ENCODE measurements at places on chromosomes 6 and 20.

GRCh38 chr6:52834481-52834880 lies 6.1 kb downstream of the GSTA5 start:
- DNase-seq: no peak

- DNase-seq: no peak
Measured at GRCh38 chr6:143896126-143896860, 32.0 kb downstream of the ZC2HC1B start.

DNA sequence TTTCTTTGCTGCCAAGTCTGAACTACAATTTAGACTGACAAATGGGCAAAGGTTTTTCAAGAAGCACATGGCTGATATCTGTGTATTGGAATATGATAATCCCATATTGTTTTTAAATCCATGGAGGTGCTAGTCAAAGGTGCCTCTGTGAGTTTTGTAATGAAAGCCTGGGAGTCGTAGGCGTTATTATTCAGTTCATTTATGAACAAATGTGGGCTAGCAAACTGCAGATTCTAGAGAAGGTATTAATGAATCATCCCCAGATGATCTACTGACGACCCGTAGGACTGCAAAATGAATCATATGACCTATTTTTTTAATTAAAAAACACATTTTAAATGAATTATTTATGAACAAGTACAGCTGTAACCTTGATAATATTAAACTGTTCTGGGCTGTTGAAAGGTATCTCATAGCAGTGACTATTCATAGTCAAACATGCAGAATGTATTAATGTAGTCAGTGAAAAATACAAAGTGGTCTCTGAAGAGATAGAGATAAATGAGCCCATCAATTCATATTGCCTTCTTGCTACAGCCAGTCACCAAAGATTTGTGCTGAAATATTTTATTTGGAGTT lies 1317.8 kb upstream of the MAP3K7 start:
- no peak for DNase-seq

DNA sequence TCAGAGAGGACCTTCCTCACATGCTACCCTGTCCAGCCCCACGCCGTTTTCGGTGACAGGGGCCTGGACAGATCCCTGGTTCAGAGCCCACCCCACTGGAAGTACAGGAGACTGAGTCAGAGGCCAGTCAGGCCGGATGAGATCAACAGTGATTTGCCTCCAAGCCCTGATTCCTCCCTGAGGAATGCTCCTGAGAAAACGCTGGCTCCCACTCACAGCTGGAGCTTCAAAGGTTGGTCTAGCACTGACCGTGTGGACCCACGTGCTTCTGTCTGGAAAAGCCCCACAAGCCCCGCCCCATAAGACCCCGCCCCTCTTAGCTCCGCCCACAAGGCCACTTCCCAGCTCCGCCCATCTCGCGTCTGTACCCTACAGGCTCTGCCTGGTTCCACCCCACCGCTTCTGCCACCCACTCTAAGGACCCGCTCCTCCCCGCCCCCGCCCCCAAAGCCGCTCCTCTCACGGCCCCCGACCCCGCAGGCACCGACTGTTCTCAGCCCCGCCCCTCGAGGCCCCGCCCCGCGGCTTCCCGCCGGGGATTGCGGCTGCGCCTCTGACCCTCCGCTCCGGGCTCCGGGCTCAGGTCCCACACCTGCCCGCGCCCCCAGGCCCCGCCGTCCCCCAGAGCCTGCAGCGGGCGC lies 64.9 kb upstream of the BHLHE23 start:
- DNase-seq: no peak

DNA sequence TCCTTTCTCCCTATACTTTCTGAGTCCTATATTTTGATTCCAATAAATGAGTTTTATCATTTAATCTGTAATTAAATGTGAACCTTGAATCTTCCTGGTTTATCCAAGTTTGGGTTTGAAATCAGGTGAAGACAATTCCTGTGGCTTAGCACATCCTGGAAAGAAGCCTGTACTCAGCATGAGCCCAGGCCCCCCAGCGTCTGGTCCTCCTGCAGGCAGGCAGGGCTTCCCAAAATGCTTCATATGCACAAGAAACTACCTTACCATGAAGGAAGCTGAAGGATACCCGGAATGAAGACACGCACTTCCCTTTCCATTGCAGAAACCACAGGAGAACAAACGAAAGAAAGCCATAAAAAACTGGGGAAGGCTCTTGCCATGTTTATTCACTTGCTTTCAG lies 157.4 kb upstream of the PDE10A start:
- DNase-seq: no peak
